ENCODE measurements at places on chromosomes 12 and 14. TPM values are rescaled to one million over a fixed set of nuclear protein-coding genes. Genes with fewer than 3 reads are reported as not detected.

- no peak for DNase-seq
These were observed 3.9 kb downstream of the LRCOL1 start for GRCh38 chr12:132606466-132606865.

- DNase-seq, result no peak
These were observed 56.8 kb downstream of the FOXN3 start for GRCh38 chr14:89360277-89360676.

- no peak for DNase-seq
These were observed 44.3 kb upstream of the STRN3 start for GRCh38 chr14:31070431-31070830.

Gene PSEN1
- 29.6 TPM for polyA plus RNA-seq
